MCF 10A (cell line): ENCODE measurements at places on chromosomes 7 and 10. TPM values are rescaled to one million over a fixed set of nuclear protein-coding genes. Genes with fewer than 3 reads are reported as not detected.

DNA sequence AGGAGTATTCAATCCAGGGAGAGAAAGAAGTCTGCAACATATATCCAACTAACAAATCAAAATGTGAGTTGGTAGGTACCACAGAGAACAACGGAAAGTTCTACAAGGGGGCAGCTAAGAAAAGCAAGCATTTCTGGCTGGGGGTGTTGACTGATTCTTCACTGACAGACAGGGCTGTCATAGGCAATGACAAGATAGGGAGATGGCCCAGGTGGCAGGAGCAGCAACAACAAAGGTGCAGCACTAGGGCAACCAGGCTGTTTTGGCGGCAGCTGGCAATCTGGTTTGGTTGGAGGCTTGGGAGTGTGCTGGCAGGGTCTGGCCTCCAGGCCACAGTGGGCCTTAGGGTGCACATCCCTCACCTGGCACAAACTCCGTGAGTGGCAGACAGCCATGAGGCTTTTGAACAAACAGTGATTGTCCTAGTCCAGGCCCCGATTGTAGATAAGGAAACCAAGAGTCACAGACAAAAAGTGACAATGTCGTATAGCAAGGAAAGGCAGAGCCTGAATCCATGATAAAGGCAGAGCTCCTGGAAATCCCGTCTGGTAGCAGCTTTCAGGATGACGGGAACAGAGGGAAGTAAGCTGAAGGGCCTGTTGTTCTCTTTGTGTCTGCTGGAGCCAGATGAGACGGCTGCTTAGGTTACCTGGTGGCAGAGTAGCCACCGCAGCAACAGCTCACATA is 28.4 kb downstream of the DPCD start:
- DNase-seq: no peak

GRCh38 chr10:86226781-86227201 is 139.8 kb downstream of the GRID1 start:
- DNase-seq: no peak

- no peak for DNase-seq
Measured at GRCh38 chr10:10528563-10528910, 489.1 kb upstream of the CELF2 start.

- DNase-seq: no peak
Measured at GRCh38 chr7:17447728-17448478, 149.5 kb downstream of the AHR start.

DNA sequence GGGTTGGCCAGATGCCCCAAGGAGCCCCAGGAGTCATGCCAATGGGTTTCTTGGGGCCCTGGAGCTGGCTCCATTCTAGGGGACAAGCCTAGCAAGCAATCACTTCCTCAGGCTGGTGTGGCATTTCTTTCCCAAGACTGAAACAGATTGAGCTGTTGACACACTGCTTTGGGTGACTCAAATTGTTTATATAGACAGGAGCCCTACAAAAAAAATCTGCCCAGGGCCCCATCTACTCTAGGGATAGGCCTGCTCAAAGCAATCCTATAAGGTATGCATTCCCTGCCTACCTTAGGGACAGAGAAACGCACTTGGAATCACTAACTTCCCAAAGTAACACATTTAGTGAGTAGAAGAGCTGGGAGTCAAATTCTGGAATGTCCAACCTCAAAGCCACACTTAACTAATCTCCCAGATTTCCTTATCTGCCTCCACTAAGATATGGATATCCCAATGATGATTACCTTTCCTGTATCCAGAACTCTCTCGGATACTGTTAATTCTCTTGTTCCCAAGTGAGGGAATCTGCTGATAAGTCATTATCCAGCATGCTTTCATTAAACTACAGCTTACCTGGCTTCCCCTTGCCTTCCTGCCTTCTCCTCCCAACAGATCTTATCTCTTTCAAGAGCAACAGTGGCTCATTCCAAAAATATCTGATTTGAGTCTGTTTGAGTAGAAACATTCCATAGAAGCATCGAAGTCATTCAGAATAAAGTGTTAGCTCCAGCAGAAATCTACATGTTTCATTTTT is 3.1 kb downstream of the ABLIM1 start:
- DNase-seq: no peak

DNA sequence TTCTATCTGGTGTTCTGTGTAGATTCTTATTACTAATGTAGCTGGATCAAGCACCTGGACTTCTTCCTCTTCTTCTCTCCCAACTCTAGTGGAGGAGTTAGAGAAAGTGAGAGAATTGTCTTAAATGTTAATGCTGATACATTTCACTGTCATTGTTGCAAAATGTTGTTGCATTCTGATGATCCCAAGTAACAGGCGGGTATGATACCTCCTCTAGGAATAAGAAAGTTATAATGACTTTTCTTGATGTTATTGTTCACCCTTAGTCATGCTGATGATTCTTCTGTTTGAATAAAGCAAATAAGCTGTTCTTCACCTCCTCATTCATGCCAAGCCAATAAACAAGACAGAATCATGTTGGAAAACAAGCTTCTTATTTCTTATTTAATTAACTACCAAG is 9.1 kb downstream of the CHRM2 start:
- no peak for DNase-seq

DNA sequence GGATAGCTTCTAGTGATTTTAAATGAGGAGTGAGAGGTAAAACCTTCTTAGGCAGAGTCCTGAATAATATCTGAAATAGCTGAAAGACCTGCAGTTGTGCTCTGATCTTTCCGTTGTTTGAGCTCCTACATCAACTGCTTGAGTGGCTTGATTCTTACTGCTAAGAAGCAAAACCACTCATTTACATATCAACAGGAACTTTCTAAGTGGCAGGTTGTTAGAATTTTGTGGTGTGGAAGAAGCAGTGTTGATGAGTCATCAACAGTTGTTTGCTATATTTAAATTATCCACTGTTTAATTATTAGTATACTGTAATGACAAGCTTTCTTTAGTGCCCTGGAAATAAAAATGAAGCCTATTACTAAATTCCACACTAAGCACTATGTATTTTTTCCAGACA is 689.5 kb downstream of the DNAJB9 start:
- no peak for DNase-seq

GRCh38 chr7:83301416-83301815 is 138.7 kb upstream of the PCLO start:
- DNase-seq: no peak

DNA sequence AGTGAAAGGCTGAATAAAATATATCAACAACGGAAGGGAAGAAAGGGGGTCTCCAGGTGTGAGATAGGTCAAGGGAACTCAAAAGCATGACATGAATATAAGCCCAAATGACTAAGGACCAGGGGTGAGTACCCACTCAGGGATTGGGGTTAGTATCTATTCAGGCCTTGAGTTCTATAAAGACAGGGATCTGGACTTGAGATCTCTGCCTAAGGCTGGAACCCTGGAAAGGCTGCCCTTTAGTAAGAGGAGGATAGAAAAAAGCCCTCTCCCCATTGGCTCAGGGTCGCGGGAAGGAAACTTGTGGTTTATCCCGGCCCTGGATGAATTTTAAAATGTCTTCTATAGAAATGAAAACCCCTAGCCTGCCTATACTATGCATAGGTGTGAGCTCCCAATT is 2.4 kb upstream of the ITPRIP start:
- DNase-seq: no peak

Gene KNDC1
- 2.1 and 2.4 TPM in 2 replicates for total RNA-seq

Gene WNT8B
- total RNA-seq: not detected in 2 replicates

Gene LOXL4
- total RNA-seq: not detected in 2 replicates

Gene VGF
- 11.2 and 12.8 TPM in 2 replicates for total RNA-seq

Gene KIF5B
- total RNA-seq: 150 and 187 TPM in 2 replicates

Gene HOXA9
- total RNA-seq: 6.9 and 7.6 TPM in 2 replicates

Gene ODAD2
- total RNA-seq: 0.28 and 1.3 TPM in 2 replicates
